ENCODE measurements at places on chromosomes 16 and 17. TPM values are rescaled to one million over a fixed set of nuclear protein-coding genes. Genes with fewer than 3 reads are reported as not detected.

MSLN gene
- total RNA-seq: not detected

DCXR gene
- total RNA-seq: 57.6 TPM

PIPOX gene
- 2.6 TPM for total RNA-seq

TNFRSF13B gene
- total RNA-seq: not detected

FBXW10 gene
- total RNA-seq: 0.09 TPM

CPHXL2 gene
- not detected for total RNA-seq

DNAAF8 gene
- total RNA-seq: 1.4 TPM

SMIM5 gene
- not detected for total RNA-seq

CNTD1 gene
- total RNA-seq: 0.14 TPM

FASN gene
- 94.7 TPM for total RNA-seq

CDC6 gene
- 1.8 TPM for total RNA-seq

ZSCAN10 gene
- total RNA-seq: not detected

TSPAN10 gene
- 2.1 TPM for total RNA-seq

CDR2 gene
- 61.1 TPM for total RNA-seq

TBC1D3I gene
- 0.28 TPM for total RNA-seq

KRTAP3-2 gene
- total RNA-seq: not detected

LITAFD gene
- total RNA-seq: not detected

RND2 gene
- 1.00 TPM for total RNA-seq

RNF222 gene
- not detected for total RNA-seq

TNFRSF12A gene
- 151 TPM for total RNA-seq

PYY gene
- total RNA-seq: not detected

AXIN2 gene
- total RNA-seq: 5.8 TPM

CCL16 gene
- total RNA-seq: not detected

TMEM92 gene
- total RNA-seq: under 0.01 TPM

CX3CL1 gene
- total RNA-seq: 0.09 TPM
